ENCODE measurements at places on chromosomes 3 and 15.

DNA sequence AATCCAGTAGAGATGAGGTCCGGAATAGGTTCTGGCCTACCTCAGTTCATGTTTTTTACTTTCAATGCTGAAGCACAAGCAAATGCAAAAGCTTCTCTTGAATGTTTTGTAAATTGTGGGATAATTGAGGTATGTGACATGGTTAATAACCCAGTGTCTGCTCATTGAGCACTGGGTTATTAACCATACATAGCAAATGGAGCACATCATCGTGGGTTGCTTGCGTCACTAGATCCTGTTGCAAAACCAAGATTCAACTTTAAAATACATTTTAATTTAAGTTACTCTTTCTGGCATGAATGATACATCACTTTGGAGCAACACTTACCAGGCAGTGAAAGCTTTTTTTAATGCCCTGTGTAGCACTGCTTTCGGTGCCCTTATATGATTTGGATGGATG lies 165.6 kb downstream of the IGF1R start:
- DNase-seq = no peak

DNA sequence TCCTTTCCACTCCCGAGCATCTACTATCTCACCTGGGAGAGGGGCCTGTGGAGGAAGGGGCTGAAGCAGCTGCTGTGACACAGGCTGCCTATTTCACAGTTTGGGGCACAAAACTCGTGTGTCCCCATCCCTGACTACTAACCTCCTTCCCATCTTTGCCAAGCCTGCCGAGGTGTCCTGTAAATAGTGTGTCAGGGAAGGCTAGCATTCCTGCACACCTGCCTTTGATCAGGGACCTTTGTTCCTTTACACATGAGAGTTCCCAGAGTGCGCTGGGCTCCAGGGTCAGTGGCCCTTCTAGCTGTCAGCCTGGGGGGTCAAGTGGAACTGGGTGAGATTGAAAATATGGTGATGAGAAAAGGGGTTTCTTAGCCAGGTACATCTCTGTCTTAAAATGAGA lies 13.0 kb upstream of the TF start:
- DNase-seq = no peak

DNA sequence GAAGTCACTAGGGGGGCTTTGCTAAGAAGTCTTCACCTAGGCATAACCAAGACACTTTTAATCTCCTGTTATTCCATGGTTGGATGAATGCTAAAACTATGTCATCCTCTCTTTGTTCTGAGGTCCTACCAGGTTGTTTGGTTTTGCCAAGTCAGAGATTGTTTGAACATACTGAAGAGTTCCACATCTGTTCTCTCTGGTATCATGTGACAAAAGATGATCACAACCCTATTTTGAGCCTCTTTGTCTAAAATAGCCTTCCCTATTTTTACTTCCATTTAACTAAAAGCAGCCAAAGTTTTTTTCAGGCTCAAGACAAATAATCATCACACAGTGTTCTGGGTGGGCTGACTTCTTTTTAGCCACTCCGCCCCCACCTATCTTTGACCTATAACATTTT lies 218.4 kb upstream of the LMCD1 start:
- DNase-seq = no peak

DNA sequence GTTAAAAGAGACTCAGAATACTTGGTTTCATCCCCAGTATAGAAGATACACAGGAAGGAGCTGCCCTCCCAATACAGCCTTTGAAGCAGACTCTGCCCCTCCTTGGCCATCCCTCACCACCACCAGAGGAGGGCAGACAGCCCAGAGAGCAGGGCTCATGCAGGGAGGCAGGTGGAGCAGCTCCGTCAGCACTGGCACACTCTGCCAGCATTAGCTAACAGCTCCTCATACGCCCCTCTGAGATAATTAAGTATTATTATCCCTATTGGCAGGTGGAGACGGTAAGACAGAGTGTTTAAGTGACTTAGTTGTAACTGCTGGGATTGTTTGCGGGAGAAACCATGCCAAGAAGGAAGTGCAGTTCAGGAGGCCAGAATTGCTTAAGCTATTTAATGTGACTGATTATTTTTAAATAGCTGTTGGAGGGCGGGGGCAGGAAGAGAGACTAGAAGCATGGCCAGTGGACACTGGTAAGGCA lies 434.0 kb downstream of the EPHB1 start:
- peak; percentile 27 for DNase-seq

DNA sequence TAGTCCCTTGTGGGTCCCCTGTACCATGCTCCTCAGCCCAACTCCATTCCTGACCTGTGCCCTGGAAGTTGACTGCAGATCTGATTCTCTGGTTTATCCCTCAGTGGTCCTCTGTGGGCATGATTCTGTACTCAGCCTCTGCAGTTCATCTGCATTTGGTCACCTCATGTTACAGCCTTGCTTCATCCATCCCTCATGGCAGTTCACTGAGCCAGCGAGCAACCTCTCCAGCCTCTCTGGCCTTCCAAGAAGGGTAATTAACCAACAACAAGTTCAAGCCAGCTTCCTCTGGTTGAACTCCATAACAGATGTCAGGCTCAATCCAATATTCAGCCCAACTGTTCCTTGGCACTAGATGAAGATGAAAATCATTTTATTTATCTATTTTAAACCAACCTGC lies 509.5 kb downstream of the NTRK3 start:
- DNase-seq = no peak

DNA sequence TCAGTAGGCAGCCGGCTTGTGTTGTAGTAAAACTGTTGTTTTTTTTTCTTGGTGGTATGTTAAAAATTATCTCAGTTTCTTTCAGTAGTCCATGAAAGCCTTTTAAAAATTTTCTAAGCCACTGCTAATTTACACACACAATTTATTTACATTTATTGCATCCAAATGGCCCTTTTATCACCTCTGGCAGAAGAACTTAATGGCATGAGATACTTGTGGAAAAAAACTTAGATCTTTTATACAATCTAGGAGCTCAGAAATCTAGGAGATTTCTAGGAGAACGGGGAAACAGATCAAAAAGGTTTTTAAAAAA lies 1.4 kb downstream of the PPP2R3A start:
- DNase-seq = no peak

- no peak for DNase-seq
Measured at GRCh38 chr3:25287291-25287884, 140.7 kb upstream of the RARB start.

DNA sequence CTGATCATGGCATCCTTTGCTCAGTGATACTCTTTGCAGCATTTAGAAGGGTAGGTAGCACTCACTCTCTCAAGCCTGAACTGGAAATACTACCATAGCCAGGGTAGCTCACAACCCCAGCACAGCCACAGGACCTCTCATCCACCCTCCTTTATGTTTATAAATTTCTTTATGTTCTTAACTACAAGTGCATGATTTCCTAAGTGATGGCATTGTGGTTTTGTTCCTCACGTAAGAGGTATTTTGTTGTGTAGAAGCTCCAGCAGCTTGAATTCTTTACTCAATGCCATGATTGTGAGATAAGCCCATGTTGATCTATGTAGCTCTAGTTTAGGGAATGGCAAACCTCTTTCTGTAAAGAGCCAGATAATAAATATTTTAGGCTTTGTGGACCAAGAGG lies 7.9 kb upstream of the RTP3 start:
- no peak for DNase-seq

GRCh38 chr3:141305436-141305835 lies 62.9 kb upstream of the ZBTB38 start:
- DNase-seq = no peak

- peak; percentile 76 for DNase-seq
Measured at GRCh38 chr15:91515188-91515754, 338.2 kb upstream of the SLCO3A1 start.

- DNase-seq = no peak
Measured at GRCh38 chr3:114487502-114487901, 193.7 kb downstream of the TIGIT start.

DNA sequence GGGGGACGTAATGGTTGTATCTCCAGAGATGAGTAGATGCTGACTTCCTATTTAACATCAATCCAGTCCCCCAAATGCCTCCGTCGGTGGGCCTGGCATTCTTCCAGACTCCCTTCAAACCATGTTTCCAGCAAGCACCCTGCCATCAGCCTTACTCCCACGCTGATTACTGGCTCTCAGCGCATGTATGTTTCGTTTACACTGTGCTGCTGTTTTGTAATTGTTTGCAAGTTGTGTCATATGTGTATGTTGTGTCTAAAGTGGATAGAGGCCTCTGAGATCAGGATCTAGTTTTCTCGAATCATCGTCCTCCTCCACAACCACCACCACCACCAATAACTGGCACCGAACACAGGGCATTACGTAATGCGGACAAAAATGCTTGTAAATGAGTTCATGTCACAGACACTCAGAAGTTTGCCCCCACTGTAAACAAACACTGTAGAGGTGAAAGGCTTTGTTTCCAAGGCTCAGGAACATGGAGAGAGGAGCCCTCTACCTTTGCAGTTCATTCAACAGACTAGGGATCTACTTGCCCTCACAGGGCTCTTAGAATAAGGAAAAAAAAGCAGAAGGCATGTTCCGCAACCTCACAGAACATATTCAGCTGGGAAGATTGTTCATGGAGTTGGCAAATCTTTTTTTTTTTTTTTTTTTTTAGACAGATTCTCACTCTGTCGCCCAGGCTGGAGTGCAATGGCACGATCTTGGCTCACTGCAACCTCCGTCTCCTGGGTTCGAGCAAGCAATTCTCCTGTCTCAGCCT lies 46.1 kb upstream of the SEMA4B start:
- peak; percentile 67 for DNase-seq

- no peak for DNase-seq
Measured at GRCh38 chr15:32053719-32054118, 23.4 kb downstream of the CHRNA7 start.

DNA sequence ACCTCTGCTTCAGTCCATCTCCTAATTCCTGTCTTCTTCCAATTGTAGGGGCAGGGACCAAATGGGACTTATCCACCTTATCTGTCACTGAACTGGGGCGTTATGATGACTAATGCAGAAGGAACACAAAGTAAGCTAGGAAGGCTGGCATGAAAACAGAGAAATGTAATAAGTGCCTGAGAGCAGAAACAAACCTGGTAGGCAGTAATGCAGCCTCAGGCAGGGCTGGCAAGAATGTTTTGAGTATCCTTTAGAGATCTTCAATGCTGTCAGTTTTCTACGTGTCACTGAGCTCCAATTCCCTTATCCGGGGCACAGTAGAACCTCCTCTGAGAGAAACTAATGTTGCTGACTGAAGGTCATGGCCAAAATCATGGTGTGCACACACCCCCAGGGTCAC lies 246.2 kb upstream of the TBL1XR1 start:
- DNase-seq = no peak

- no peak for DNase-seq
Measured at GRCh38 chr3:56940976-56941375, 119.5 kb upstream of the SPATA12 start.

DNA sequence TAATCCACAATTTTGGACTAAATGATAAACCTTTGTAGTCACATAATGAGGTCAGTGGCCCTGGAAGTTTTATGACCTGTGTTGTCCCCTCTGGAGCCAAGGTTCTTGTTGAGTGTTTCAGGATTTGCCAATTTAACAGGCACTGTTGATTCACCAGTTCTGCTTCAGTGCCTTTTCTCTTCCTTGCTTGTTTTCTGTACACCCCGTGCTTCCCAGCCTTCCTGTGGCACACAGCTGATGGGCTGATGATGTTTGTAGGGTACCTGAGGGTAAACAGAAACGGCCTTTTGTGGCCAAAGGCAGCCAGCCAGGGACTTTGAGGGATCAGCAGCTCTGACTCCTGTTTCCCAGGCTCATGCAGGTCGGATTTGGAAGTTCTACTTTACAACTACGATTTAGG lies 13.3 kb downstream of the GYG1 start:
- DNase-seq = no peak

DNA sequence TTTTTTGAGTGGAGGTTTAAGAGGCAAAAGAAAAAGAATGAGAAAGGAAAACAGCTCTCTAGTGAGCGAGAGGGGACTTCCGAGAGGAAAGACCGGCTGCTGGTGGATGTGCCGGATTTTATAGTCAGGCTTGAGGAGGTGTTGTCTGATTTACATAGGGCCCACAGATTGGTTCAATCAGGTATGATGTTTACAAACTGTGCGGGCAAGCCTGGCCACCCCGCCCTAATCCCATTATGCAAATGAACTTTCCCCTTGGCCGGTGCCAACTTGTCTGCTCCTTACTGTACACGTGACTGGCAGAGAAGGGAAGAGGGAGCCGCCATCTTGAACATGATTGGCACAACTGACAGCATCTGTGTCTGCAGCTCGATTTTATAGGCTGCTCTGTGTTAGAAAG lies 44.7 kb downstream of the FAM43A start:
- no peak for DNase-seq

GRCh38 chr15:99536422-99537040 lies 29.3 kb upstream of the MEF2A start:
- peak; percentile 10 for DNase-seq

GRCh38 chr15:90126022-90126421 lies 23.8 kb upstream of the IDH2 start:
- no peak for DNase-seq

DNA sequence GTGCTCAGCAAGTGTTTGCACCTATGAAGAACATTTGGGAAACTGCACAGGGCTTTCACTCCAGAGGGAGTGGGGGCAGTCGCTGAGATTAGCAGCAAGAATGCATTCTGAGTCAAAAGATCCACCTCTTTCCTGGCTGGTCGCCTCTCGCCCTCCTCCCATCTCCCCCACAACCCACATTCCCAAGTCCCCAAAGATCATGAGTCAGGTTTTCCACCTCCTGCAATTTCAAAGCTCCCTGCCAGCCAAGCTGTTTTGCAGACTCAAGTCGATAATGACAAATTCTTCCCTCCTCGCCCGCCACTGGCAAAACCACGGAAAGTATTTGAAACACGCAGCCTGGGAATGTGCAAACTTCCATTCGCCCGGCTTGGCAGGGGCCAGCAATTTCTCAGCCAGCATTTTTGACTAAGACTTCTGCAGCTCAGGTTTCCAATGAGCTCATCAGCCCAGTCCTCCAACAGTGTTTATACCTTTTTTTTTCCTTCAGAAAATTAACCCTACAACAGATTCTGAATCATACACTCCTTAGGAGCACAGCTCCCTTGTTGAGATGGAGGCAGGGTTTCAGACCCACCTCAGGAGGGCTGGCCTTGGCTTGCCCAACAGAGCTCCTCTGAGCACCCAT lies 181.4 kb downstream of the SMAD6 start:
- no peak for DNase-seq

GRCh38 chr3:58129041-58129770 lies 81.6 kb downstream of the DNASE1L3 start:
- DNase-seq = no peak
